ENCODE measurements at places on chromosomes 7 and 10.
A peak's percentile ranks its signal among the peaks of the same experiment; 100 is the strongest.

GRCh38 chr7:111796671-111797070, 234.4 kb upstream of the IMMP2L start:
- DNase-seq, result peak; percentile 27

DNA sequence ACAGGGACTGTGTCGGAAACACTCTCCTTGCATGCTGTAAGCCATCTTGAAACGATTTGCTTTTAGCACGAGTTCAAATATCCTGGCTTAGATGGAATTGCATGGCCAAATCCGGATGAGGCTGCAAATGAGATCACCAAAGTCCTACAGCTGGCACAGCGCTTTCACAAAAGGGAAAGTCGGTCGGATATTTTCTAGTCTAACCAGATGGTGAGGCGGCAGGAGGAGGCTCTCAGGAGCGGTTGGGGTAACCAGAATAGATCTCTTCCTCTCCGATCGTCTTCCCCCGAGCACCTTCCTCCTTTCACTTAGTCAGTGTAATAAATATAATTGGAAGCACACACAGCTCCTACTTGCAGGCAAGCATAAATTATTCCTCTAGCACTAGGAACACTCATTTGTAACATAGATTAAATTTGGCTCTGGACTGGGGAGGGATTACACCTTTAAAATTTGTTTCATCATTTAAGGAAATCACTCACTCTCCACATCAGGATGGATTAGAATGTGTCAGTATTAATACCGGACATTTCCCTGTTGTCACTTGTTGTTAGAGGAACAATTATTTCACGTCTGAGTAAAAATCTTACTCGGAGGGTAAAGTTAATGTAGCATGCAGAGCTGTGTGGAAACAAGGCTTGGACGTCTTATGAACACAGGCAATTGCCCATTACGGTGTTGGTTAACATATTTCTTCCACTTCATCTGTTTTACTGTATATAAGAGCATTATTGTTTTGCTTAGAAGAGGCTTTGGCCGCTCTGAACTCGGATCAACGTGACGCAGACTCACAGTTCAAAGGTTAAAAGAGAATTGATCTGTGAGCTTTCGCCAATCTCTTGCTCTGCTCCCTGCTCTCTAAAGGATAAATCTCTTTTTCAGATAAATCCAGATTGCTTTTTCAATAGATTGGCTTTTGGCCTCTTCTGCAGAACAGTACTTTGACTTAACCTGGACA, 857.9 kb downstream of the TYW1 start:
- no peak for DNase-seq

DNA sequence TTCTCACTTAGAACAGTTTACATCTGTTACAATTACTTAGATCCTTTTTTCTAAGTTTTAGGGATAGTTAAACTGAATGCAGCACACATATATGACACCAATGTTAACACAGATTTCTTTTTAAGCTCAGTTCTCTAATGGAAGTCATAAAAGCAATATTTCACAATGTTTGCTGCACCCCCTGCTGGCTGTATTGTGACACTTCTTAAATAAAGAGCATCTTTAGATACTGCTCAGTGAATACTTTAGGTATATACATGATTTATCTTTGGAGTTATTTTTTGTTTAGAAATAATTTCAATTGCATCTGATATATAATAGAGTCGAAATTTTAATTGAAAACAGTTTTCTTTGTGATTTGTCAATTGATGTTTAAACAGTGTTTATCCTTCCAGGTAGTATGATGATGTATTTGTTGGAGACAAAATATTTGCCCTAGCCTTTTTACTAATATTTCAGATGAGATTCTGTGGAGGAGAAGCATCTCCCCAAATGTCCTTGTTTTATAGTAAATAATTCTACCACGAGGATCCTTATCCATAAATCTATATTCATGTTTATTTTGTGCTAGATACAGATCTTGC, 174.4 kb downstream of the ST7 start:
- DNase-seq, result peak; percentile 68

DNA sequence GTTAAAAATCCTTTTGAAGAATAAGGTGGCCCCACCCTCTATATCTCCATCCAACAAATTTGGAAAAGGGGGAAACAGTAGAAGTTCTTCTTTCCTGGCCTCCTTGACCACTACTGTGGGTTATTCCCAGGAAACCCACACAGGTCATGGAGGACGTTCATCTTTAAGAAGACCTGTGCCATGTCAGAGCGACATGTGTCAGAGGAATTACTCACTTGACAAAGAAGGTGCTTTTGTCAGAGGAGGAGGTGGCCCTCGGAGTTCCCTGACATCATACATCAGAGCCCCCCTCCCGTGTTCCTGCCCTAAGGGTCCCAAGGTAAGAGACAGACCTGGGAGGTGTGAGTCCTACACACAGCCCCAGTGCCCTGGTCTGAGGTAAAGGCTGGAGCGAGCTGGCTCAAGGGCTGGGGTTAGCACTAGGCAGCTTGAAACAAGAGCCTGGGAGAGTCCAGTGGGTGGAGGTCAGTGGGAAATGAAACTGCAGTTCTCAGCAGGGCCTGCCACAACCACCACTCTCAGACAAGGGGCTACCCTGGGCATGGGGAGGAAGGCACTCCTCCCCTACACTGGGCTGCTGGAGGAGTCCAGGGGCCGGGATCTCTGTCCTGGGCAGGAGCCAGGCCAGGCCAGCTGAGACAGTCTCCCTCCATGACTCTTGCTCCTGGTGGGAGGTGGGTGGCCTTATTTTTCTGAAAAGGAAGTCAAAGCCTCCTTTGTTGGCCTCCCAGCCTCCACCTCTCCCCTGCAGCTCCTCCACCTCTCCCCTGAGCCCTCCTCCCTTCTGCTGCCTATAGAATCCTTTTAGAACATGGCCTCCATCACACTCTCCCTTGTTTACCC, 21.8 kb upstream of the ZMIZ1 start:
- DNase-seq, result no peak

DNA sequence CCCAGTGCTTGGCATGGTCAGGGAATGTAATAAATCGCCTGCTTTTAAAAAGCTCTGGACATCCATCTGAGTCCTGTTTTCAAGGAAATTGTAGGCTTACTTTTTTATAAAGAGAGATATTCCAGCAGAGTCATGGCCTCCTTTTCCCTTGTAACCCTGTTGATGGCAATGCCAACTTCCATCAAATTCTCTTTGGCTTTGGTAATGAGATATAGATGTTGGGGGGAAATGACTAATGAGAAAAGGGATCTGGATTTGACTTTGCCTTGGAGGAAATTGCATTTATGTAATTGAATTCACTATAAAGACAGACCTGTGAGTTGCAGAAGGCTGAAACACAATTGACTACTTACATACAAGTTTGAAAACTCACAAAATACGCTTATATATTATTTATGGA, 347.5 kb downstream of the GPR158 start:
- no peak for DNase-seq

DNA sequence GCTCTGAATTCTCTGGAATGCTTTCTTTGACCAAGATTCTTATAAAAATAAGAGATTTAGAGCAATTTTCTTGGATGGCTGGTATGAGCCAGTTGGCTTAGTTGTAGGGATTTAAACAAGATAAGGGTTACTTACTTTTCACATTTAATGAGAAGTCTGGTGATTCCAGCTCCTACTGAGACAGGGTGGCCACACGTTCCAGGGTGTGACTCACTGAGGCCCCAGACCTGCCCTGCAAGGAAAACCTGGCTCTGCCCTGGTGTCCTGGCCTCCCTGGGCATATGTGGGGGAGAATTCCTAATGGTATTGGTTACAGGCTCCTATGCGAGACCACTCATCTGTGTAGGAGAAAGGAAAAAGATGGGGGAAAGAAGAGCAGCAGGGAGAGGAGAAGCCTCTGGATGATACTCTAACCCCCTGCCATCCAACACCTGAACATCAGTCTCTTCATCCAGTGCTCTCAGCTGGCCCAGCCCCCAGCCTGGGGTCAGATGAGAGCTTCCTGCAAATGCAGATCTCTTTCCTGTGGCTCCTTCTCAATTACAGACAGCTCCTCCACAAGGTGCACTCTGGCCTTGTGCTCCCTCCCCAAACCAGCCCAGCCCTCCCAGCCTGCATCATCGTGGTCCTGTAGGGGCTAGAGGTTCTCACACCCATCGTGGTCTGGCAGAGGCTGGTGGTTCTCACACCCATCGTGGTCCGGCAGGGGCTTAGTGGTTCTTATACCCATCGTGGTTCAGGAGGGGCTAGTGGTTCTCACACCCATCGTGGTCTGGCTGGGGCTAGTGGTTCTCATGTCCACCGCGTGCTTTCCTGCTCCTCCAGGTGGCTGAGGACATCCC, 139.9 kb downstream of the EGFR start:
- no peak for DNase-seq

- DNase-seq, result peak; percentile 27
Observed at GRCh38 chr7:1197997-1198625, 34.6 kb upstream of the UNCX start.

- DNase-seq, result peak; percentile 73
Observed at GRCh38 chr10:106189292-106189691, 975.2 kb downstream of the SORCS1 start.

- no peak for DNase-seq
Observed at GRCh38 chr10:70424320-70424719, 17.2 kb downstream of the NODAL start.

GRCh38 chr10:77111611-77112550, 525.7 kb downstream of the KCNMA1 start:
- peak; percentile 80 for DNase-seq

DNA sequence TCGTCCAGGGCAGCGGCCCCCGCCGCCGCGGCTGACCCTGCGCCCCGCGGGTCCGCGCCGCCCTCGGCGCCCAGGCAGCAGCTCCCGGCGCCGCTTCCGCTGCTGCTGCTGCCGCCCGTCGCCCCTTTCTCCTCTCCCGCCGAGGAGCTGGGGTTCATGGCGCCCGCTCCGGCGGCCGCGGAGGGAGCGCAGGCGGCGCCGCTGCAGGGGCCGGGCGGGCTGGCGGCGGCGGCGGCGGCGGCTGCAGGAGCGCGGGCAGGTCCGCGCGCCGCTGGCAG, 286 bp downstream of the DGKI start:
- DNase-seq, result no peak

GRCh38 chr10:28677888-28678686, 766 bp downstream of the BAMBI start:
- DNase-seq, result no peak

GRCh38 chr10:80617807-80618206, 80.1 kb downstream of the SH2D4B start:
- no peak for DNase-seq

DNA sequence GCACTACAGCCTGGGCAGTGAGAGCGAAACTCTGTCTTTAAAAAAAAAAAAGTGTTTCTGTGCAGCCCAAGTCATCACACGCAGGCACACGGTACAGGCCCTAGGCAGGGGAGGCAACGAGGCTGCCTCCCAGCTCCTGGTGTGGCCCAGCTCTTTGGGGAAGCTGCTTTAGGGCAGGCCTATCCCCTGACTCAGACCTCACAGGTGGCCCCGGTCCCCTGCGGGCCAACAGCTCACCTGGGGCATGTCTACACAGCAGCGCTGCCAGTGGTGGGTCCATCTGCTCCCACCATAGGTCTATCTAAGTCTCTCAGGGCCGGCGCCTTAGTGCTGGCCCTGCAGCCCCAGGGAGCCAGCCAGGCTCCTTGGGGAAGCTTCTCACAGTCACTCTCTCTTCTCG, 31.4 kb downstream of the ZAN start:
- DNase-seq, result no peak

GRCh38 chr10:43322769-43323168, 48.7 kb upstream of the FXYD4 start:
- DNase-seq, result peak; percentile 97

GRCh38 chr7:157444011-157444842, 107.4 kb downstream of the DNAJB6 start:
- no peak for DNase-seq

DNA sequence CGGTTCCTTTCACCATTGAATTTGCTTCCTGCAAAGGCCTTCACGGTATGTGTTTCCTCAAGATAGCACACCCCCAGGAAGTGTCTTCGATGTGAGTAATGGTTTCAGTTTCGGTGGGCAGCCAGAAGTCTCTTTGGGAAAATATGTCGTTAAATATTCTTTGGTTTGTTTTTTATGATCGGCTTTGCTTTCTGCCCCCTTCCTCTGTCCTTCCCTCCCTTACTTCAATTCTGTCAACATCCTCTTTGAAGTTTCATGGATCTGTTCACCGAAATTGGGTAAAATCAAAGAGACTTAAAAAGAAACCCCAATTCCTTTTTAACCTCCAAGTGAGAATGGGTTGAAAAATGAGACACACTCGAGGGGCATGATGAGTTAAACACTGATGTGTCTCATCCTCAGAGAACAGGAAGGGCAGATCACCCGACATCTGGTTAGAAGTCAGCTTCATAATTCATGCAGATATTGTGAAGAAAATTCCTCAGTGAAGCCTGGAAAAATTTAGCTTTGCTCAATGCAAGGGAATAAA, 170.8 kb upstream of the HABP2 start:
- peak; percentile 81 for DNase-seq

GRCh38 chr7:43585562-43585961, 2.7 kb downstream of the STK17A start:
- DNase-seq, result no peak

GRCh38 chr7:155752756-155753445, 59.4 kb downstream of the SHH start:
- DNase-seq, result no peak

- DNase-seq, result peak; percentile 81
Observed at GRCh38 chr7:123751821-123752220, 3.0 kb upstream of the WASL start.

DNA sequence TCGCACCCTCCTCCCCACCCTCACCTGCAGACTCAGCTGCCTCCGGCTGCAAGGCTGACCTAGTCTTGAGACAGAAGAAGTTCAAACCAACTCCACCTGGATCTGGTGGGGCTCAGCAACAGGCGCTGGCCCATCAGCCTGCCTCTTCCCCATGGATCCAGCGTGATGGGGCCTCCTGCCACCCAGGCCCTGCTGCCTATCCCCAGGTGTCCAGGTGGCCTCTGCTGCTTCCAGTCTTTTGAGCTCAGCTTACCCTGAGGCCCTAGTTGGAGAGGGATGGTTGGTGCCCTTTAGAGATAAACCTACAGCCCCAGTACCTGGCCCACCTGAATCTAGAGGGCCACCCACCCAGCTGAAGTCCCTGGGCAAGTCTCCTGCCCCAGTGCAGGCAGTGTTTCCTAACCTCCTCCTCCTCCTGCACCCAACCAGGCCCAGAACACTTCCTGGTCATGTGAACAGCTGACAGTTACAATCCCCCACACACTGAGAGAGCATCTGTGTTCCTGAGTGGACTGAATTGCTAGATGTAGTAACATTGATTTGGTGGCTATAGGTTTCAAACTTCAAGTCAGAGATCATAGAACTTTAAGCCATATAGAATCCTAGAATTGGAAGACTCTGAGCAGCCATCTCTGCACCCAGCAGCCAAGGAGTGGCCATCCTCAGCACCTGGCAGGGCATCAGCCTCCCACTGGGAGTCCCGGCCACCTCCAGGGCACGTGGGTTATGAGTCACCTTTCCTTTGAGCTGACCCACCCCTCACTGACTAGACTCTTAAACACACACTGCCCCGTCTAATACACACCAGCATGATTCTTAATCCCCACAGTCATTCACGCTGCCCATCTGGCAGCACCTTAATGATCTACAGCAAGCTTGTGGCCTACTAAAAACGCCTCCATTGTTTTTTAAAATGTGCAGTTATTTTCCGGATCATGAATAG, 51.9 kb downstream of the ALOX5 start:
- no peak for DNase-seq

DNA sequence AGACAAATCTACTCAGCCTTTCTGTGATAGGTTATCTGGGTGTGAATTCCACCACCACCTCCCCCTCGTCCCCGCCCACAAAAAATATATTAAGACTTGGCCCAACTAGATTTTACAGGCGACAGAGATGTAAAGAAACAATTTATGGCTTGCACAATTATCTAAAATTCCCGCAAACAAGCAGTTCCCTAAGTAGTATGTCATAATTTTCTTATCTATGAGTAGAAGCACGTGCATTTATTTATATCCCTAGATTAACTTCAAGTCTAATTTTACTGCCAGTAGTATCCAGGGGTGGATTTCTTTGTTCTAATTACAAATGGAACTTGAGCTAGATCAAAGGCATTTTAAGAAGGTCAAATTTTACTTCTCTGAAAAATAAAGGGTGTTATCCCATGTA, 1.7 kb downstream of the TSPAN12 start:
- no peak for DNase-seq

All from cardiac muscle cell (in vitro differentiated cells and primary cell).